Activated naive CD4-positive, alpha-beta T cell treated with anti-CD3 and anti-CD28 coated beads for 36 hours (primary cell): ENCODE measurements at places on chromosomes 3 and 15.

DNA sequence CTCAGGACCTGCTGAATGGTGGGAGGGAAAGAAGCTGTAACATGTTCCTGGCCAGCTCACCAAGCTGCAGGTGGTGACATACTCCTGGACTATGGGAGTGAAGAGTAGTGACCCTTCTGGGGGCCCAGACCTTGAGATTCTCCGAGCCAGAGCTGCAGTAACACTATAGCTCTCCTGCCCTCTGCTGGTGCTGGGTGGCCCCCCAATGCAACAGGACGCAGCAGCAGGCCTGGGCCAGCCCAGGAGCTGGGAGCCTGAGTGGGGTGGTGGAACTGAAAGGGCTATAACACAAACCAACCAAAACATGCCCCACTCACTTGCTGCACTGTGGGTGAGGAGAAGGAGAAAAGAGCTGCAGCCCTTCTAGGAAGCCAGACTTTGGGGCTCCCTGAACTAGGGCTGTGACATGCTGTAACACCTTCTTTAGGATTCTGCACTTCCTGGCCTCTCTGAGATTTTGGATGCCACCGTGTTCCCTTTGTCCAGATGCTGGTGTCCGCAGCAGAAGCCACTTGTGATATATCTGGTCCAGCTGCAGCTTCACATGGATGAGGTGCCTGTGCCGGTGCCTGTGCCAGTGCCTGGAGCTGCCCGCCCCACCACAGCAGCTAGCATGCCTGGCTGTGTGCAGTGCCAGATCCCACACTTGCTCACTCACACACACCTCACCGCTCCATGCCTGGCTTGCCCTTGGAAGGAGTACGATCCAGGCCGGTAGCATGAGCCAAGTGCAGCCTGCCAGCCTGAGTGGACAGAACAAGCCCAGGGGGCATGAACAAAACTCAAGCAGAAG, 636.8 kb upstream of the KCNMB2 start:
- no peak for DNase-seq

DNA sequence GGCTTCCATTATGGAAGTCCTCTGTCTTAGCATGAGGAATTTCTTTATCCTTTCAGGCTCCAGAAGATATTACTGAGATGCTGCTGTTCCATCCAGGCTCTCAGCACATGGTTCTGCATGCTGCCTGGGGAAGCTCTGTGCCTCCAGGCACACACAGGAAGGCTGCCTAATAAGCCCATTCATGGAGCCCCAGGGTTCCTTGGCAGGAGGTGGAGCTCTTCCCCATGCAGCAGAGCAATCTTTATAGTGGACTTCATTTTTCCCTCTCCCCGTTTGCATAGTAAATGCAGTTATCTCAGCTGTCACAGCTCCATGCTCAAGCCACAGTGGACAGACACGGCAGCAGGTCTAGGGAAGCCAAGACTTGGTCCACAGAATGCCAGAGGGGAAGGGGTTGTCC, 57.6 kb downstream of the BOC start:
- no peak for DNase-seq

DNA sequence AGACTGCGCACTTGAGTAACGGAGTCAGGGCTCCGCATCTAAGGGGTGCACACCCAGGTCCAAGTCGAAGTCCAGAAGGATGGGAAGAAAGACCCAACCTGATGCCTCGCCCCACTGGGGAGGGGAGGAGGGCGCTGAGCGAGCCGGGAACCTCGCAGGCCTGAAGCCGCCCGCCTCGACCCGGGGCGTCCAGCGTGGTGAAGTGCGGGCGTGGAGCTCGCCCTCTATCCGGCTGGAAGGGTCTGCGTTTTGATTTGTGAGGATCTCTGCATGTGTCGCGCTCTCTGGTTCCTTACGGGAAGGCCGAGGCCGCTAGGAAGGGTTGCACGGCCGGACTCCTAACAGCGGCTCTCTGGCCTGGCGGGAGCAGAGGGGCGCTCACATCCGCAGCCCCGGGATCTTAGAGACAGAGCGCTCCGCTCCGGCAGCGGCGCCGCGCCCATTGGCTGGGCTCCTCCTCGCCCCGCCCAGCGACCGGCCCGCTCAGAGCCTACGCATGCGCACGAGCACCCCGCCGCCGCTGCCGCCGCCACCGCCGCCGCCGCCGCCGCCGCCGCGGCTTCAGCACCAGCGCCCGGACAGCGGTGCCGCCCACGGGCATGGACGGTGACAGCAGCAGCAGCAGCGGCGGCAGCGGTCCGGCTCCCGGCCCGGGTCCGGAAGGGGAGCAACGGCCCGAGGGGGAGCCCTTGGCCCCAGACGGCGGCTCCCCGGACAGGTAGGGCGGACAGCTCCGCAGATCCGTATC, at the start of gene DISP2:
Gene DISP2, plus strand, starts transcription at position 497 of the 748 bp plus-strand sequence. Its CDS starts 103 bp downstream, at position 600.
- peak; percentile 90 for DNase-seq

DNA sequence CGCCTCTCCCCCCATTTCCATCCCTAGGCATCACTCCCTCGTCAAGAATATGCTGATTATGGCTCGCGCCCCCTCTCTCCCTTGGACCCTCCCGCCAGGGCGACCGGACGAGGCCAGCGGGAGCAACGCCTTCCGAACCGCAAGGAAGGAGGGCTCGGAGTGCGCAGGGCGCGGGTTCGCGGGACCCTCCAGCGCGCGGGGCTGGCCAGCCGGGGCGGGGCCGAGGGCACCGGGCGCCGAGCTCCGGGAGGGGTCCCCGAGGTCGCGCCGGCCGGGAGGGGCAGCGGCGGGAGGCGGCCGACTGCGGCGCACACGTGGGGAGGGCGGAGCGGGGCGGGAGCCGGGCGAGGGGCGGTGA, 483 bp downstream of the EHD4 start:
- DNase-seq: no peak

DNA sequence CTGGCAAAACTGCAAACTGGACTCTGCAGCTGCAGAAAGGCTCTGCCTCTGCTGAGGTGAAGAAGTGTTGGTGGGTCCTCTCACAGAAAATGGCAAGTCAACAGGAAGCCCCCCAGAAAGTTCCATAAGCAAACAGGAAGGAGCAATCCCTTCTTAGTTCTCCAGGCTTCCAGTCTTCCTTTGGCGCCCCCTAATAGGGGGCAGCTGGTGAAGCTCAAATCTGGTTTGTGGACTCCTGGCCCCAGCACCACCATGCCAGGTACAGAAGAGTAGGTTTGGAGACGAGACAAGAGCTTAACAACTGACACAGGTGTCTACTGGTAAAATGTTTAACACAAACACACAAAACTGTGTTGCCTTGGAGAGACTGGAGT, 35.5 kb downstream of the LEO1 start:
- DNase-seq: no peak

GRCh38 chr15:63712828-63713520, 115.8 kb downstream of the FBXL22 start:
- DNase-seq: no peak

- DNase-seq: no peak
Measured at GRCh38 chr15:94033683-94034020, 197.7 kb upstream of the MCTP2 start.

- DNase-seq: no peak
Measured at GRCh38 chr3:29261119-29261518, 19.8 kb upstream of the RBMS3 start.

- no peak for DNase-seq
Measured at GRCh38 chr3:24433838-24434591, 60.6 kb downstream of the THRB start.

DNA sequence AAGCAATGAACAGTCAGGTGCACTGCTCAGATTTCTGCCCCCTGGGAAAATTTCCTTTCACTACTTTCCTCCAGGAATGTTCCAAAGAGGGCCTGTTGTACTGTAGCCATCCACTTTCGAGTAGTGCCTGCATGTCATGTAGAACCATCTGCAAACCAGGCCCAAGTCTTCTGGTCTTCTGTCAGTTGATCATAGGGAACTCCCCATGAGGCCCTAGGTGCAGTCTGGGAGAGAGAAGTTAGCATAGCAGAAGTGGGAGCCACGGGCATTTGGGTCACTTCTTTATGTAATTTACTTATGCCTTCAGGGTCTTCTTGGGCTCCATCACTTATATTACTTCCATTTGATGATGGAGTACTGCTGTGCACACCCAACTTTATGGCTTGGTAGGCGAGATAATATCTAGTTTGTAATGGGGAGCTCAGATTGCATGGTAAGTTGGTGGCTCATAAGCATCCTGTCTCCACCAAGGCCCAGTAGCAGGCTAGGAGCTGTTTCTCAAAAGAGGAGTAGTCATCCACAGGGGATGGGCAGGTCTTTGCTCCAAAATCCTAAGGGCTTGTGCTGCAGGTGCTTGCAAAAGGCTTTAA, 151.4 kb downstream of the NFKBIZ start:
- no peak for DNase-seq
